ENCODE measurements at places on chromosomes 11 and 22.

- peak; percentile 93 for DNase-seq
Measured at GRCh38 chr22:30422481-30423300, 2.9 kb upstream of the MTFP1 start.

DNA sequence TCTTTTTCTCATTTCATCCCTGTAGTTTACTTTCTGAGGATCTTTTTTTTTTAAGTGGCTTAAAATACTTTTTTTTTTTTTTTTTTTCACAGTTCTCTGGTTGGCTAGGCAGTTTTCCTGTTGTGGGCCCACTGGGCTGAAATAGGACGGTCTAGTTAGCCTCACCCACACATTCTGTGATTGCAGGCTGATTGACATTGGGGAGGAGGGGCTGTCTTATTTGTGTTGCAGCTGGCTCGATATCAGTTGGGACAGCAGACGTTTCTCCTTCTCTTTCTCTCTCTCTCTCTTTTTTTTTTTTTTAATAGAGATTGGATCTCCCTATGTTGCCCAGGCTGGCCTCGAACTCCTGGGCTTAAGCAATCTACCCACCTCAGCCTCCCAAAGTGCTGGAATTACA is 6.9 kb downstream of the BCR start:
- DNase-seq = no peak

DNA sequence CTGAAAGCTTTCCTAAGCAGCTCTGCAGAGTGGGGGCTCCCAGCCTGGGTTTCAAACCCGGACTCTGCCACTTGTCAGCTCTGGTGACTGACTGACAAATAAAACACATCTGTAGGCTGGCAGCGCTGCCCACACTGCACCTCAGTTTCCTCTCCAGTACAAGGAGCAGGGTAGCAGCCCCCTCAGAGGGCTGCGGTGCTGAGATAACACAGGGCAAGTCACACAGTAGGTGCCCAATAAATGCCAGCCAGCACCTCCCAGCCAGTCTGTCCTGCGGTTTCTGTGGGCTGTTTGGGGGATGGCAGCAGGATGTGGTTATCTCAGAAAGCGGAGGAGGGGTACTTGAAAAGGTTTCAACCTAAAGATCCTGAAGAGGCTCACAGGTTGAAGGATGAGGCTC is 1.5 kb downstream of the SYT12 start:
- no peak for DNase-seq

DNA sequence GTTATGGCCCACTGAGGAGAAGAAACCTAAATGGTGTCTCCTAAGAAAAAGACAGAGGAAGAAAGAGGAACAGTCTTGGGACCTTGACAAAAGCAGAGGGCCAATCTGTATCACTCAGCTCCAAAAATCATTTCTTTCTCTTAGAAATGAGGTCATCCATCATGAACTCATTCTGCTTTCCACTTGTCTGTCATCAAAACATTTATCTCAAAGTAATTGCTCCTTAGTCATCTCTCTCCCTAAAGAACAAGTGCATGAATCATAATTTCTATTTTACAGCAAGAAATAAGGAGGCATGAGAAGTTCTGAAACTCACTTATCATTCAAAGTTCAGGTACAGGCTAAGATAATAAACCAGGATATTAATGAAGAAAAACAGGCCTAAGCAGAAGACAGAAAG is 375.6 kb downstream of the KCNA4 start:
- peak; percentile 52 for DNase-seq

GRCh38 chr11:131815590-131815989 is 445.2 kb downstream of the NTM start:
- peak; percentile 22 for DNase-seq

- no peak for DNase-seq
Measured at GRCh38 chr11:91792779-91793262, 431.8 kb upstream of the FAT3 start.

DNA sequence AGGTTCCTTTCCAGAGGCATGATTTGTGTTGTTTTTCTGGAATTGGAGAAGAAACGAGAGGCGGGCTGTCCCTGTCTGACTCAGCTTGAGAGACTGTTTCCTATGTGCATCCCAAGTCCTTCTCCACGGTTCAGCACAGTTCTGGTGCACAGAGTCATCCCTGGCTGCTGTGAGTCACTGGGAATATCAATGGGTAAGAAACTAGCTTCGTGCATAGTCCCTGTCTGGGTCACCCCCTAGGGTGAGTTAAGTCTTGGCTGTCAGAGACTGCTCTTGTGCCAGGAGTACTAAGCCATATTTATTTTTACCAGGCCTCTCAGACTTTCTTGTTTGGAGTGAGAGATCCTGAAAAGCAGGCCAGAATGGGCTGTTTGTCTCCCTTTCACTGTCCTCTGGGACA is 2.4 kb upstream of the LRP4 start:
- peak; percentile 99 for DNase-seq

DNA sequence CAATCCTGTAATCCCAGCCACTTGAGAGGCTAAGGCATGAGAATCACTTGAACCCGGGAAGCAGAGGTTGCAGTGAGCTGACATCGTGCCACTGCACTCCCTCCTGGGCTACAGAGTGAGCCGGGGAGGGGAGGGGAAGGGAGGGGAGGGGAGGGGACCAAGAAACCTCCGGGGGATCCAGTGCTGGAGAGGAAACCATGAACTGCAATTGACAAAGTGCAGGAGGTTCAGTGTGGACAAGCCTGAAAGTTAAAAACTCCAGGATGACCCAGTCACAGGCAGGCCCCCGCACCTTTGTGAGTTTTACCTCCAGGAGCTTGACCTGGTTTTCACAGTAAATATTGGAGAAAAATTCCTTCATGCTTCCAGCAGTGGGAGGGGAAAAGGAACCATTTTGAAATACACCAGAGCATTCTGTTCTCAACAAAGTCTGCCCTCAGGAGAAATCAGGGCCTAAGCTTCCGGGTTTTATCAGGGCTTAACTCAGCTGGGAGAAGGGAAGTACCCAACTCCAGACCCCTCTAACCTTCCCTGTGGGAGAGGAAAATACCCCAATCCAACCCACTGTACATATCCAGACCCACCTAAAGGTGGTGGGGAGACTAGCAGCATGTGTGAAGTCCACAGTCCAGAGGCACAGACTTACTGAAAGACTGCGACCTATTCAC is 15.5 kb upstream of the ZFTA start:
- no peak for DNase-seq

DNA sequence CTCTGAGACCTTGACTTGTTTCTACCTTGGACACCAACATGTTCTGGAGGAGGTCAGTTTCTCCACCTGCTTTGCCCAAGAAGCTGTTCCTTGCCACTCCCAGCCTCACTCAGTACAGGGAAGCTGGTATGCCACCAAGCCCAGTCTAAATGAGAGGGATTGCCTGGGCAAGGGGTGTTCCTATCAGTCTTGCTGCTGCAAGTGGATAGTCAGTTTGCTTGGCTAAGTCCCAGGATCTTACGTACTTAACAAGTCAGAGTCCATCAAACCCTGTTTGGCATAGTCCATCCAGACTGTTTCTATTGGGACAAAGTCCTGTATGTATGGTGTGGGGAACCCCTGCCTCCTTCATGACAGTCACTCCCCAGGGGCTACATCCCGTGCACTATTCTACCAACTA is 66.6 kb downstream of the RPL27A start:
- DNase-seq = no peak

GRCh38 chr11:109112821-109113280 is 309.1 kb upstream of the C11orf87 start:
- peak; percentile 39 for DNase-seq

- peak; percentile 64 for DNase-seq
Measured at GRCh38 chr22:36409911-36410756, 22.4 kb upstream of the MYH9 start.

DNA sequence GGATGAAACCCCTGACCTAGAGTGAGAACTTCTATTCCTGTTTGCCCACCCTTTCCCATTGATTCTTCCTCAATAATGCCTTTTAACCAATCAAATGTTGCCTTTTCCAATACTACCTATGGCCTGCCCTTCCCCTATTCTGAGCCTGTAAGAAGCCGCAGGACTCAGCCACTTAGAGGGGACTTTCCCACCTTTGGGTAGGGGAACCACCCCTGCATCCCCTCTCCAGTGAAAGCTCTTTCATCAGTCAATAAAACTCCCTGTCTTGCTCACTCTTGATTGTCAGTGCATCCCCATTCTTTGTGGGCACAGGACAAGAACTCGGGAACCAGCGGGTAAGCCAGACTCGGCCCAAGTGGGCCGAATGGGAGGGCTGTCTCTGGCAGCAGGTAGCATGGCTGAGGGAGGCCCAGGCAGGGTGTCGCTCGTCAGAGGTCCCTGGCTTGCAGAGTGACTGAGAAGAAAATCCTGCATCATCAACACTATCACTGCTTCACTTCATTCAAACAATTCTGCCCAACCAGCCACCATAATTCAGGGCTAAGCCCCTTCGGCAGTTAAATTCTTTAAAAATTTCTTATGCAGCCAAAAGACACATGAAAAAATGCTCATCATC is 30.4 kb downstream of the LDHAL6A start:
- DNase-seq = no peak

DNA sequence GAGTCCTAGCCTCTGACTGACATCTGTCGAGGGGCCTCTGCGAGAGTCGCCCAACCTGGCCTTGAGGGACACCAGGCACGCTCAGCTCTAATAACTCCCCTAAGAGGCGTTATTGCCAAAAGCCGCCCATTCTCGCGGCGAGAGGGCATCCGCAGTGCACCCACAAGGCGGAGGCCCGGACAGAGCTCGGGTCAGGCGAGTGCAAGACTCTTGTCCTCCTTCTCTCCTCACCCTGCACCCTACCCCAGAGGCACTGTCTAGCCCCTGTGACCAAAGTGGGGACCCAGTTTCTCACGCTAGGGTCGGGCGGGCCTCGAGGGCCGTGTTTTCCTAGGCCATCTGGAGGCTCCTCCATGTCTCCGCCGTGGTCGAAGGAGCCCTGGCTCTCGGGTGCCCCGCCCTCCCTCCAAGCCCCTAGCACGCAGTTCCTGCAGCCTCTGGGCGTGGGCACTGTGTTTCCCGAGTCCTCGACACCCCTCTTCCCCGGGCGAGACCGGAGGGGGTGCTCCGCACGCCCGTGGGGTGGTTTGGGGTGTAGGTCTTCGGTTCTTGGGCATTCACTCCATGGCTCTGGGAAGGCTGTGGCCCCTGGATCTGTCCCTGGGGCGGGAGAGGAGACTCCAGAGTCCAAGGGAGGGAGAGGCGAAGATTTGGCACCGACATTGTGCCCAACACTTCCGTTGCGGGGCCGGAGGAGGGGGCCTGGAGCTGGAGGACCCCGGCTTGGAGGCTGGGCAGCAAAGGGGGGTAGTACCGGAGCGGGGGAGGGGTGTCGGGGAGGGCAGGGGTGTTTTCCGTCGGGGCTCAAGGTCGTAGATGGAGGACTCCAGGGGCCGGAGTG is 1.0 kb downstream of the CHRM4 start:
- no peak for DNase-seq

GRCh38 chr11:17224727-17225126 is 16.9 kb upstream of the PIK3C2A start:
- DNase-seq = no peak

DNA sequence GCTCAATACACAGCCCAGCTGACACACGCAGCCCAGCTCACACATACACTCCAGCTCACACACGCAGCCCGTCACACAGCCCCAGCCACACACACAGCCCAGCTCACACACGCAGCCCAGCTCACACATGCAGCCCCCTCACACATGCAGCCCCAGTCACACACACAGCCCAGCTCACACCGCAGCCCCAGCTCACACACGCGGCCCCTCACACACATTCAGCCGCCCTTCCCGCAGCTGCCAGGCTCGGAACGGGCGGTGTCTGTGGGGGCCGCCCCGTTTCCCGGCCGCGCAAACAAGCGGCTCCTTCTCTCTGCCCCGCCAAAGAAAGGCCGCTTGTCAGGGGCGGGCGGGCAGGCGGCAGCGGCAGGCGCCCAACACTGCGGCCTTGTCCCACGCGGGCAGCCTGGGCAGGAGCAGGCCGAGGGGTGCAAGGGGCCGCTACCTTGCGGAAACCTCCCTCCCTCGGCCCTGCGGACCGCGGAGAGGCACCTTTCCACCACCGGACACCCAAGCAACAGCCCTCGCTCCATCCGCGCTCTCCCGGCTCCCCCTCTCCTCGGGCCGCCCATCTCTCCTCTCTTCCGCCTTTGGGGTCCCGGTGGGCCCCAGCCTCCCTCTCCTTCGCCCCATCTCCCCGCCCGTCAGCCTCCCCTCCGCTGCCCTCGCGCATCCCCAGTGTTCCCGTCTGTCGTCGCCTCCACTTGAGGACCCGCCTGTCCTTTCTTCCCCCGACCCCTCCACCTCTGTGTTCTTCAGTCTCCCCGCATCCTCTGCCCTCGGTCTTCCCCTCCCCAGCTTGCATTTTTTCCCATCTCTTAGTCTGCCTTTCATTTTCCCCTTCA is 2.2 kb downstream of the PHLDB1 start:
- peak; percentile 28 for DNase-seq

DNA sequence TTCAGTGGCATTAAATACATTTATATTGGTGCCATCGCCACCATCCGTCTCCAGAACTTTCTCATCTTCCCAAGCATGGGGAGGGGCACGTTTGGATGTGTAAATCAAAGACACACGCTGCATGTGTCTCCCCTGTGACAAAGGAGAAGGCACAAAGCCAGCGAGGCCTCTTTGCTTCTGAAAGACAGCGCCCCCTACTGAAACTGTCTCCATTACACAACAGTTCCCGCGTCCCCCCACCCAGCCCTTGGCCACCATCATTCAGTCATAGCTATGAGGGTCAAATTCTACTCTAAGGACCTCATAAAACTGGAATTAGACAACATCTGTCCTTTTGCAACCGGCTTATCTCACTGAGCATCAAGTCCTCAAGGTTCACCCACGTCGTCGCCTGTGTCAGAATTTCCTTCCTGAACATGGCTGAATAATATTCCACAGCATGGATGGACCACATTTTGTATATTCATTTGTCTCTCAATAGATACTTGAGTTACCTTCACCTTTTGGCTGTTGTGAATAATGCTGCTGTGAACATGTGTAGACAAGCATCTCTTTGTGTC is 64.8 kb downstream of the IGF2 start:
- DNase-seq = no peak

- DNase-seq = no peak
Measured at GRCh38 chr11:128726458-128727139, 32.7 kb downstream of the FLI1 start.

- DNase-seq = no peak
Measured at GRCh38 chr11:61769946-61770683, 17.7 kb downstream of the MYRF start.

- DNase-seq = no peak
Measured at GRCh38 chr11:21321072-21321471, 651.7 kb downstream of the NELL1 start.

DNA sequence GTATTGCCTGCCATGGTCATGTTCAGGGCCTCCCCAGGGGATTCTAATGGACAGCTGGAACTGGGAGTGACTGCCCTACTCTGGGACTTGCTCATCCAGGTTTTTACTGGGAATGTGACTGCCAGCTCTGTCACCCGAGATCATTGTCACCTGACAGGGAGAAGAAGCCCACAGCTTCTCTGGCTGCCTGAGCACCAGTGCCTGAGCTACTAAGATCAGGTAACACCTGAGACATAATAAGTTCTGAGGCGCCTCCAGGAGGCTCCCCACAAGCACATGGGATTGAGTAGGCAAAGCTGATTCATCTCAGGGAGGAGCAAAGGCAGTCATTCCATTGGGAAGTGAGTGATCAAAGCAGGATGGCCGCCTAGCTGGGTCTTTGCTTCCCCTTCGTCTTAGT is 84.2 kb upstream of the GALNT18 start:
- DNase-seq = no peak
